Activated effector memory CD4-positive, alpha-beta T cell treated with anti-CD3 and anti-CD28 coated beads, Interleukin-2, amount 50 U/mL, for 16 hours (primary cell): ENCODE measurements at places on chromosomes 2 and 18.

DNA sequence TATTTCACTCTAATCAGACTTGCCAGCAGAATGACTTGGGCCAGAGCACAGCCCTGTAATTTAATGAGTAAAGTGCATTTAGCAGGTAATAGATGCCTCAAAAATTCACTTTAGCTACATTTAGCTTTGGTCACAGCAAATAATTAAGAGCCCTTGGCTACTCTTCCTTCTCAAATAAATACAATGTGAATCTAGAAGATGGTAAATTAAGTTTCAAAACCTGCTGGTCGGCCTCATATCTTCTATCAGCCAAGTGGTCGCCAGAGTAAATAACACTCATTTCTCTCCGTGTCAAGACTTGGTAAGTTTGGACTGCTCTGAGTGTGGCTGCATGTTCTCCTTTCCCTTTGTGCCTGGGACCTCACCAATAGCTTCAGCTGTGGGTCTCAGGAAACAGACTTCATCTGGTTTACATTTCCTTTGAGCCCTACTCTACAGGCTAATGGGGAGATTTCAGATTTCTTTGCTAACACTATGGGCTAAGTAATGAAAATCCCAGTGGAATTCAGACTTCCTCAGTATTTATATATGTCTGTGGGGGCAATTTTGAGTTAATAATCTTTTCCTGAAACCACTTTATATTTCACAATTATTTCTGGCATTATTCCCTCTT, 375.8 kb downstream of the RBM43 start:
- no peak for DNase-seq

- DNase-seq = no peak
Observed at GRCh38 chr2:8253781-8254180, 428.1 kb upstream of the ID2 start.

GRCh38 chr2:164620457-164620856, 825 bp downstream of the GRB14 start:
- no peak for DNase-seq

DNA sequence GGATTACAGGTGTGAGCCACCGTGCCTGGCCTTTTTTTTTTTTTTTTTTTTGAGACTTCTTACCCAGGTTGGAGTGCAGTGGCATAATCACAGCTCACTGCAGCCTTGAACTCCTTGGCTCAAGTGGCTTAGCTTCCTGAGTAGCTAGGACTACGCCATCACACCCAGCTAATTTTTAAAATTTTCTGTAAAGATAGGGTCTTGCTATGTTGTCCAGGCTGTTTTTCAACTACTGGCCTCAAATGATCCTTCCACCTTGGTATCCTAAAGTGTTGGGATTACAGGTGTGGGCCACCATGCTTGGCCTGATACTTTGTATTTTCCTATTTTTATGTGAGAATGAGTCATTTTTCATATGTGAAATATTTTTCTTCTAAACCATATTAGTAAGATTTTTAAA, 13.7 kb downstream of the ELP2 start:
- DNase-seq = no peak

DNA sequence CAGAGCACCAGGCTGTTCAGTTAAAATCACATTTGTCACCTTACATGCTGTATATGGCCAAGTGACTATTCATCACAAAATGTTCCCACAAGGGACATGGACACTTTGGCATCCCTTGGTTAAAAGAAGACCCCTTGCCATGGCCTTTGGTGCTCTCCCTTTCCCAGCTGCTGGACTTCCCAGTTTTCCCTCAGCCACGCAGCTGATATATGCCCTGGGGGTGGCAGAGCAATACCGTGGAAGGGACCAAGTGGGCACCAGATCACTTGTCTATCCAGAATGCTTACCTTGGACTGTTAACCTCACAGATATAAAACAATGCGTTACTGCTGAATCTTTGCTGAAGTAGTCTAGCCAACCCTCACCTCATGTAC, 35.3 kb downstream of the PAIP2B start:
- no peak for DNase-seq

DNA sequence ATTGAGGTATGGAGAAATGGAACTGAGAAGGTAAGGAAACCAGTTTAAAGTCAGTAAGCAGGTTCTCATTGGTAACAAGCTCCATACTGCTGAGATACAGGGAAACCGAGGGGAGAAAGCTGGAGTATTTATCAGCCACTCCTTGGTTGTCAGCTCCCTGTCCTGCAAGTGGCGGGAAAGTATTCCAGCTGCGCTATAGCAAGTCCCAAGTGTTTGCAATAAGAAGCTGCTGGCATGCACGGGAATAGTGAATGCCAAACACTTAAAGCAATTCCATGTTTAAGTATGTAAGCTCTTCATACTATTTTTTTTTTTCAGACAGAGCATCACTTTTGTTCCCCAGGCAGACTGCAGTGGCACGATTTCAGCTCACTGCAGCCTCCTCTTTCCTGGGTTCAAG, 1601.1 kb downstream of the SUCLG1 start:
- no peak for DNase-seq

DNA sequence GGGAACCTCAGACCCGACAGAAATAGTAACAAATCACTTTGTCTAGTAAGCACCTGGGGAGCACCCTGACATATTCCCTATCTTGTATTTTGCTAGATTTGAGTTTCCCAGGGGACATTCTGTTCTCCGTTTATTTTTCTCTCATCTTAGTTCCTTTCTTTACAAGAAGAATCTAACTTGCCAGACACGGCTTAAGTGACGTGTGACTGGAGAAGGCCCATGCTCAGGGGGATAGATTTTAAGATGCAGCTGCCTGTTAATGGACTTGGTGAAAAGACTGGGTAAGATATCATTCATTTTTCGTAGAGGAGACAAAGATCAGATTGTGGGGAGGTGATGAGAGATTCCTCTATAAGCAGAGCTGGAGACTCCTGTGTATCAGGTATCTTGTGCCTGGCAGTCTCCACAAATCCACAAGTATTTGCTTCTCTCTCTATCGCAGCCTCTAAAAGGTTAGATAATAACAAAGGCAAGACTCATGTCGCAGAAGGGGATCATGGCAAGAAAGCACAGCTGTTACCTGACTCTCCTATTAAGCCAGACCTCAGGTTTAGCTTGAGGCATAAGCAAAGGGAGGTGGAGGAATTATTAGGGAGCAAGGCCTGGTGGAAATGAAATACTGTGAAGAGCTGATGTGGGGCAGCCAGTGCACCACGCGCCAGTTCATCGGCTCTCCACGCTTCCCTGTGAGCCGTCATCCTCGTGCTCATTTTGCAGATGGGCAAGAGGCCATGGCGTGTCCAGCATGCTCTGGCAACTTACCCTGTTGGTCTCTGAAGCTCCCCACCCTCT, 347.2 kb upstream of the TNP1 start:
- no peak for DNase-seq

DNA sequence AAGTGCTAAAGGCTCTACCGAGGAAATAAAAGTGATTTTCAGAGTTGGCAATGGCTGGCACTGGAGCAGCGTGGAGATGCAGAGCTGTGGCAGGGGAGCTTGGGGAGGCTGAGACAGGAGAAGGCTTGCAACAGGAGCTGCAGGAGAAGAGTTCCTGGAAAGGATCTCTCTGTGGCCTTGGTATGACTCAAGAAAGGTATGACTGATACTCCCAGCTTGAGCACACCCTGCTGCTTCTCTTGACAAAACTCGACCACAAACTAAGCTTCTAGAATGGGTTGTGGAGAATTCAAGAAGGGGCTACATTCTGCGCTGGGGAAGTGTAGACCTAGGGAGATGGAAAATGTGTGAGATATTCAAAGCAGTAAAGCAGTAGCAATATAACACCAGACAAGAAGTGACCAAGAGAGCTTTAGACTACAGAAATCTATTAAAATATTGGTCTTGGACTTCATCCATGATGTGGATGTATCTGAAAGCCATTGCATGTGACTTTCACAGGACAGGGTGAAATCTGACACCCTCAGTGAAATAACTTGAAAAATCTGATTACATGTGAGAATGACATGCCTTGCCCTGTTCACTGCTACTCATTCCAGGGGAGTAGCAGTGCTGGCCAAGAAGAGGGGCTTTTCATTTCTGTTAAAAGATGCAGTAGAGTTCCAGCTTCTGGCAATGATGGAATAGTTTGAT, 41.5 kb downstream of the SUCLG1 start:
- DNase-seq = no peak

- DNase-seq = no peak
Observed at GRCh38 chr2:46082531-46083485, 214.4 kb upstream of the EPAS1 start.

DNA sequence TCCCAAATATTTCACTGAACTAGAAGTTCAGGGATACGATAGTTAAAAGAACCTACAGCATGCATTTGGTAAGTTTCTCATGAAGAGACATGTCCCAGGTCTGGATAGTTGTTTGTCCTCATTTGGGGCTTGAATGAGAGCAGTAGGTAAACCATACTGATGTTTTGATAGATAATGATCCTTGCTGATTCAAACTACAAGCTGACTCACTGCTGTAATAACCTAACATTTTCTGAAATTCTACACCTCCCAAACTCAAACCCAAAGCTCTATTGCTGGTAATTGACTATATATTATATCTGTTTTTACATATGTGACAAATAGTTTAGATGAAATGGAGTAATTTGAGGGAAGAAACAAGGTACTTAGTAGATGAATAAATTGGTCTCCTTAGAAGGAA, 154.1 kb upstream of the BOD1L2 start:
- DNase-seq = no peak

DNA sequence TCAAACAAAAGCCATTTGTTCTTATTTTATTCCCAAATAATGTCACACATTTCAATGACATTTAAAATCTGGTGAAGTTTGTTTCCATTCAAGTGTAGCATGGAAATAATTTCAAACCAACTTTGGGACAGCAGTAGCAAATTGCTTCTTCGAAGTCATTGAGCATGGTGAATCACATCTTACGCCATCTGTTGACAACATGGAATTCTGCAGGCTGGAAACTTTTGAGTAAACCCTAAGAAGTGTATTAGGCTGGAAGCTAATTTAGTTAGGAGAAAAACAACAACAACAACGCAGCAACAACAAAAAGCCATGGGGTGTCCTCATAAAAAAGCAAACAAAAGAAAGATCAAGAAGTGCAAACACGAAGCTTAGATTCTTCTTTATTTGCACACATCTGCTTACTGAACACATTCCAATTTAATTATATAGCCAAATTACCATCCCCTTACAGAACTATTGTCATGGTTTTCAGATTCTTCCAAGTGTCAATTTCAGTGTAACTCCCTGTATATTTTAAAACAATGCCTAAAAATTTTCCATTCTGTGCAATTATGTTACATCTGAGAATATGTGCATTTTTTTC, 659.0 kb upstream of the CDH7 start:
- no peak for DNase-seq

DNA sequence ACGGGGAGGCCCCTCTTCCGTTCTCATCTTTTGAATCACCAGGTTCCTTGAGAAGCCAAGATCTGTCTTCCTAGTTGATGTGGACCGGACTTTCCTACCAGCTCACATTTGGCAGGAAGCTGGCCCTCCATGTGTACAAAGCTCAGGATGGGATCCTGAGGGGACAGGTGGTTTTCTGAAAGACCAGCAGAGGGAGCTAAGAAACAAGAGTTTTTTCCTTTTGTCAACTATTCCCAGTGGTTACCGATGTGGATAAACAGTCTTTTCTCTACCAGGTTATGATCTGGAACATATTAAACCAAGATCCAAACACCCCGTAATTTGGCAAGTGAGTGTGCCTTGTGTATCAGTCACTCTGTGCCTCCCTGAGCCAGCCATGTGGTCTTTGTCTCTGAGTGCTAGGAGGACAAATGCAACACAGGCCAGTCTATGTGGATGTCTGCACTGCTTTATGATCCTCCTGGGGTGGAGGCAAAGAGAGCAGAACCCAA, 25.1 kb upstream of the ARHGAP25 start:
- DNase-seq = no peak

- no peak for DNase-seq
Observed at GRCh38 chr18:57029761-57030160, 117.1 kb upstream of the BOD1L2 start.
